ENCODE measurements at places on chromosomes 3 and 15.

GRCh38 chr3:18725668-18726407 lies 300.7 kb upstream of the SATB1 start:
- DNase-seq: no peak

DNA sequence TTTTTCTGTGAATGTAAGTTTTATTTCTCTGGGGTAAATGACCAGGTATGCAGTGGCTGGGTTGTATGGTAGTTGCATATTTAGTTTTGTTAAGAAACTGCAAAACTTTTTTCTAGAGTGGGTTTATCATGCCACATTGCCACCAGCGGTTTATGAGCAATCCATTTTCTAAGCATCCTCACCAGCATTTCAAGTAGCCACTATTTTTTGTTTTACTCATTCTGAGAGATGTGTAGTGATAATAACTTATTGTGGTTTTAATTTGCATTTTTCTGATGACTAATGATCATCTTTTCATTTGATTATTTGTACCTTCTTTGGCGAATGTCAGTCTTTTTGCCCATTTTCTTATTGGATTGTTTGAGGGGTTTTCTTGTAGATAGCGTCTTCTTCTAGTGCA lies 56.2 kb downstream of the SPRED1 start:
- no peak for DNase-seq

DNA sequence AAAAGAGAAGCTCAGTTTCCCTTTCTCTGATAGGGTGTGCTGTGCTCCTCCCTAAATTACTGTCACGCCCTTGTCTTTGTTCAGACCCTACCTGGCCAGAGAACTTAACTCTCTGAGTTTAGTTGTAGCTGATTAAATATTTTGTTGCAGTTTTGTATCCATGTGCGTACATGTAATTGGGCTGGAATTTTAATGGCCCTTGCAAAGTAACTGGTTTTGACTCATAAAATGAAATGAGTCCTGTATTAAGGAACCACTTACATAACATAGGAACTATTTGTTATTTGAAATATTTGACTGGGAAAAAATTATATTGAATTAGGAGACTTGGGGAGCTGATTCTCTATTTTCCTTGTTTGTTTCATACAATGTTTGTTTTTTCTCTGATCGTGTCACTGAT lies 80.2 kb downstream of the LRRK1 start:
- no peak for DNase-seq

DNA sequence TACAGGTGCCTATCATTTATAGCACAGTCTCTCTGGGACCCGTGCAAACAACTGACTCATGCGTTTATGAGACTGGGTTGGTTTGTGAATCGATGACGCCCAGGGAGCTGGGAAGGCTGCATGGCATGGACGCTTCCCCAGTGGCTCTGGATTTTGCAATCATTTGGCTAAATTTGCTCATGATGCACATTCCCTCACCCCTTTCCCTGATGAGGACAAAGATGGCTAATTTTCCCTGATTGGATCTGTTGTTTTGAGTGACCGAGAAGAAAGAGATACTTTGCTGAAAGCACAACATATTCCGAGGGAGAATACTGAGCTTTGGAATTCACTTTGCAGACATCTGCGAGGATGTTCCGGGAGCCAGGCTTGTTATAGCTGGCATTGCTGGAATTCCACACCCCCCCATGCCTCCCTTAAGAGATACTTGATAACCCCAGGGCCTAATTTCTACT lies 51.1 kb downstream of the CGNL1 start:
- peak; percentile 17 for DNase-seq

All from neuronal stem cell (in vitro differentiated cells).